Fibroblast of villous mesenchyme (primary cell): ENCODE measurements at places on chromosomes 16 and 17. TPM values are rescaled to one million over a fixed set of nuclear protein-coding genes. Genes with fewer than 3 reads are reported as not detected.

The TEKT5 gene
- under 0.01 TPM in 1 of 2 replicates, not detected in the other for total RNA-seq

The SOX9 gene
- total RNA-seq, result 1.3 and 1.7 TPM in 2 replicates

The RPRML gene
- not detected in 2 replicates for total RNA-seq

The MT1H gene
- total RNA-seq, result not detected in 2 replicates

The PPM1E gene
- total RNA-seq, result under 0.01 TPM in 2 replicates

The HCFC1R1 gene
- total RNA-seq, result 28.1 and 31.9 TPM in 2 replicates

The EMC8 gene
- 30.2 and 38.3 TPM in 2 replicates for total RNA-seq

The SYCE1L gene
- 0.32 TPM in 1 of 2 replicates, not detected in the other for total RNA-seq

The CIAO2B gene
- 133 and 136 TPM in 2 replicates for total RNA-seq

The GAS2L2 gene
- total RNA-seq, result not detected in 2 replicates

The TPSG1 gene
- not detected in 2 replicates for total RNA-seq

The CBLN1 gene
- total RNA-seq, result not detected in 2 replicates

The KRTAP9-2 gene
- not detected in 2 replicates for total RNA-seq

The PABPN1L gene
- total RNA-seq, result not detected in 2 replicates

The CHST5 gene
- under 0.01 TPM in 1 of 2 replicates, not detected in the other for total RNA-seq

The TBC1D16 gene
- total RNA-seq, result 32.8 and 44.8 TPM in 2 replicates

The ABCA9 gene
- 2.2 and 2.3 TPM in 2 replicates for total RNA-seq

The NPTX1 gene
- total RNA-seq, result 1.3 and 2.2 TPM in 2 replicates

The NPIPB2 gene
- 2.2 and 2.3 TPM in 2 replicates for total RNA-seq

The TBC1D3C gene
- total RNA-seq, result under 0.01 TPM in 1 of 2 replicates, not detected in the other

The TK2 gene
- 38.9 and 41.9 TPM in 2 replicates for total RNA-seq

The SCGB1C2 gene
- total RNA-seq, result not detected in 2 replicates

The CCP110 gene
- 8.7 and 15.1 TPM in 2 replicates for total RNA-seq

The VPS4A gene
- total RNA-seq, result 31.1 and 34.1 TPM in 2 replicates

The HAP1 gene
- under 0.01 TPM in 2 replicates for total RNA-seq

The MYL11 gene
- total RNA-seq, result not detected in 2 replicates
